ENCODE measurements at places on chromosomes 6 and 20. TPM values are rescaled to one million over a fixed set of nuclear protein-coding genes. Genes with fewer than 3 reads are reported as not detected.
A peak's percentile ranks its signal among the peaks of the same experiment; 100 is the strongest.

DNA sequence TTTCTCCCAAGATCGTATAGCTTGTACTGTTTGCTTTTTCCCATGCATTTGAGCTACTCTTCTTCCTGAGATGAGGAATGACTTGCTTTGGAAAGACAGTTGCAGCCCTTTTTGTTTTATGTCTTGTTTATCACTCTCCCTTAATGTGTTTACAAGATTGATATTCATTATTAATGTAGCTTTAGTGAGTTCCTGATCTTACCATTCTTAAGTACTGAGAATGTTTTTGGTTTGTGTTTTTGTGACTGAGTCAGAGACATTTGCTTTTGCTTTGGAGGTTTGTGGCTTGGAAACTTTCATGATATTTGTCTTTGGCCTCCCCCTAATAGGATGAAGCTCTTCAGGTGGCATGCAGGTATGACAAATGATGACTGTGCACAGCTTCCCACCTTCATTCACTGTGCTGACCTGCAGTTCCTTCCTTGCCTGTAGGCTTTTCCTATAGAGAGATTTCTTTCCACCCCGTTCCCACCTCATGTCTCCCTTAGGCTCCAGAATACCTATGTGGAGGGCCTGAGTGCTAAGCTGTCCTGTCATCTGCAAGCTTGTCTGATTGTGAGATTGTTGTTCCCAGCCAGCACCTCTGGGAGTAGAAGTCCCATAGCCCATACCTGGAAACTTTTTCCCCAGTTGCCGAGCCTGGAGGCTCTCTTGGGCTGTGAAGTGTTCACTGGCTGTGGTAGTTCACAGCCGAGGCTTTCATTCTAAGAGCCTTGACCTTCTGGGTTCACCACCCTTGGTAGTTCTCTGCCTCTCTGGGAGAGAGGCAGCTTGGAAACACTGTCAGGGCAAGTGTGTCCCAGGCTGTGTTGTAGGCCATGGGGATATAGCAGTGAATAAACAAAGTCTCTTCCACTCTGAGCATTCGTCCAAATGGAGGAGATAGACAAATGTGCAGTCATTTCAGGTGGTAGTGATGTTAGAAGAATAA is 27.1 kb downstream of the CDS2 start:
- no peaks in the 10 kb centered on the region for H3K27me3 ChIP-seq
- DNase-seq = no peak
- peaks cover 46% of the 10 kb centered on the region for H3K4me1 ChIP-seq
- H3K36me3 ChIP-seq = no peaks in the 10 kb centered on the region
- H3K27ac ChIP-seq = no peak overlapping the region
- no peak overlapping the region for H3K4me3 ChIP-seq

DNA sequence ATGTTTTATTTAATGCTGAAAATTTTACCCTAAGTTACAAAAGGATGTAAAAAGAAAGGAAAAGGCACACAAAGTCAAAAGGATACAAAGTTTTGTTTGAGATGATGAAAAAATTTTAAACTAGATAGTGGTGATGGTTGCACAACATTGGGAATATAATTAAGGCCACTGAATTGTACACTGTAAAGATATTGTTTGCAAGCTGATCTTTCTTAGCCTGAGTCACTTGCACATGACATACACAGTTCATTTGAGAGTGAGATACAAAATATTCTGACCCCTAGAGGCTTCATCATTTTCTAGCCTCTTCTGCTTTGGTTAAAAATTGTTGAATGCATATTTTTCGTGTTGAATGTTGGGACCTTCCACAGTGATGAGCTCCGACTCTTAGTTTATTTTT is 462.6 kb downstream of the HDGFL1 start:
- no peaks in the 10 kb centered on the region for H3K27me3 ChIP-seq
- no peak overlapping the region for H3K4me3 ChIP-seq
- H3K4me1 ChIP-seq = no peaks in the 10 kb centered on the region
- no peak overlapping the region for H3K27ac ChIP-seq
- no peaks in the 10 kb centered on the region for H3K36me3 ChIP-seq

- no peak for DNase-seq
- no peak overlapping the region for H3K27ac ChIP-seq
- no peak overlapping the region for H3K4me3 ChIP-seq
- no peaks in the 10 kb centered on the region for H3K4me1 ChIP-seq
Measured at GRCh38 chr6:96613291-96613999, 50.5 kb downstream of the FHL5 start.

DNA sequence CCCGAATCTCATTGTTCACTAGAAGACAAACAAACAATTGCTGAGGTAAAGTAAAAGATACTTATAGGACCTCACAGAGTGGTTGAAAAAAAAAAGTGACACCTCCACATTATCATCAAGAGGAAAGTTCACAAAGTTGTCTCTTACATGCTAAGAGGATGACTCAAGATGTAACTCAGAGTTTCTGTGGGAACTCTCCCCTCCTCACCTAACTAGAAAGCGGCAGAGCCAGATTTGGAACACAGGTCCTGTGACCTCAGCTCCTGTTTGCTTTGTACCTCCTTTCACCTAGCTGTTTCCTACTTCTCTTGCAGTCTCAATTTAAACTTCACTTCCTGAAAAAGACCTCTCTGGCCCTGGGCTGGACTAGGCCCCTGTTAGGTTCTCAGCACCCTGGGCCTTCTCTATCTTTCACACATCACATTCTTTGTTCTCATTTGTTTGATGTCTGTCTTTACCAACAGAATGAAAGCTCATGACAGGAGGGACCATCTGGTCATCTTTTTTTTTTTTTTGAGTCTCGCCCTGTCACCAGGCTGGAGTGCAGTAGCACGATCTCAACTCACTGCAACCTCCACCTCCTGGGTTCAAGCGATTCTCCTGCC is 60.8 kb downstream of the CD24 start:
- no peaks in the 10 kb centered on the region for H3K27me3 ChIP-seq
- no peak overlapping the region for H3K4me3 ChIP-seq
- peak overlapping the region; percentile 7 for H3K27ac ChIP-seq
- H3K36me3 ChIP-seq = no peaks in the 10 kb centered on the region

- no peaks in the 10 kb centered on the region for H3K27me3 ChIP-seq
- DNase-seq = no peak
- H3K27ac ChIP-seq = peak overlapping the region; percentile 42
- no peak overlapping the region for H3K4me3 ChIP-seq
- no peaks in the 10 kb centered on the region for H3K36me3 ChIP-seq
Measured at GRCh38 chr20:17912916-17913315, 55.7 kb downstream of the SNX5 start.

- H3K27me3 ChIP-seq = no peaks in the 10 kb centered on the region
- DNase-seq = no peak
- no peak overlapping the region for H3K4me3 ChIP-seq
- no peaks in the 10 kb centered on the region for H3K4me1 ChIP-seq
- H3K27ac ChIP-seq = no peak overlapping the region
Measured at GRCh38 chr20:46652699-46653098, 1.4 kb upstream of the SLC13A3 start.

GRCh38 chr20:11651138-11651537 is 266.6 kb upstream of the BTBD3 start:
- H3K36me3 ChIP-seq = no peaks in the 10 kb centered on the region
- no peaks in the 10 kb centered on the region for H3K27me3 ChIP-seq
- DNase-seq = no peak
- no peak overlapping the region for H3K4me3 ChIP-seq

- H3K27me3 ChIP-seq = no peaks in the 10 kb centered on the region
- no peaks in the 10 kb centered on the region for H3K36me3 ChIP-seq
- no peak for DNase-seq
- no peak overlapping the region for H3K27ac ChIP-seq
Measured at GRCh38 chr20:35252037-35252461, 25.6 kb downstream of the MMP24 start.

DNA sequence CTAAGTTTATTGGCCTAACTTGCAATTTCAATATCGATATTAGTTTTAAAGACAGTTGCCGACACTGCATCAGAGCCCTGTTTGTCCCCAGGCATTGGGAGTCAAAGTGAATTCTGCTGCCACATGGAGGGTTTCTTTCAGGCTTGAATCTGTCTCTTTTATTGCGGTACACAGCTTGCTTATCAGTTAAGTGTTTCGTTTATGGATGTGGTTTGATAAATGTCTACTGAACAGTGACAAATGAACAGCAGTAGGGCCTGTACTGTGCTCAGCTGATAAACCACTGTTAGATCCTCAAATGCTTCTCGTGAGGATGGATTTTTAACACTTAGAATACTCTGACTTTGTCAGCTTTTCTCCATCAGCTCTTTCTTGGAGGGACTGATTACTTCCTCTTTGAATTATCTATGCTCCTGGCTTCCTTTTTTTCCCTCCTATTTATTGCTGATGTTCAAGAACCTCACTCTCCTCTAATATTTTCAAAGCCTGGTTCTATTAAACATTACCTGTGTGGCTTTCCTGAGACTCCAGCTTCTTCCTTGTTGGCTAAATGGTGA is 240.8 kb downstream of the PLCB1 start:
- H3K27ac ChIP-seq = no peak overlapping the region
- H3K36me3 ChIP-seq = no peaks in the 10 kb centered on the region
- H3K4me1 ChIP-seq = no peaks in the 10 kb centered on the region
- no peak for DNase-seq
- no peak overlapping the region for H3K4me3 ChIP-seq
- no peaks in the 10 kb centered on the region for H3K27me3 ChIP-seq

DNA sequence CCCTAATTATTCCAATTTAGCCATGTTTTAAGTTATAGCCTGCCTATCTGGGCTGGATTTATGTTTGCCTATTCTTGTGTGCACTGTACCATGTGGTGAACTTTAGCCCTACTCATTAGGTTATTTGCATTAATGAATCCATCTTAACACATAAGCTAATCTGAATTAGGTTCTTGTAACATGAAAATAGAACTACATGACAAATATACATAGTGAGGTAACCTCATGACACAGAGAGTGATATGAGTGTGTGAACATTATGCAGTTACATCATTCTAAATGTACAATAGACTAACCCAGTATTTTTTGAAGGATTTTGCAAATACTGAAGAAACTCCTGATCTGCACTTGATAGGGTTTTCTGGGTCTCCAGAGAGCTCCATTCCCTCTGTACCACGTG is 733.7 kb upstream of the CITED2 start:
- H3K27me3 ChIP-seq = no peaks in the 10 kb centered on the region
- H3K36me3 ChIP-seq = no peaks in the 10 kb centered on the region
- no peaks in the 10 kb centered on the region for H3K4me1 ChIP-seq
- H3K27ac ChIP-seq = no peak overlapping the region
- DNase-seq = no peak

GRCh38 chr6:119934816-119935215 is 585.3 kb upstream of the MAN1A1 start:
- no peak for DNase-seq
- no peaks in the 10 kb centered on the region for H3K27me3 ChIP-seq
- no peak overlapping the region for H3K27ac ChIP-seq
- H3K36me3 ChIP-seq = no peaks in the 10 kb centered on the region

DNA sequence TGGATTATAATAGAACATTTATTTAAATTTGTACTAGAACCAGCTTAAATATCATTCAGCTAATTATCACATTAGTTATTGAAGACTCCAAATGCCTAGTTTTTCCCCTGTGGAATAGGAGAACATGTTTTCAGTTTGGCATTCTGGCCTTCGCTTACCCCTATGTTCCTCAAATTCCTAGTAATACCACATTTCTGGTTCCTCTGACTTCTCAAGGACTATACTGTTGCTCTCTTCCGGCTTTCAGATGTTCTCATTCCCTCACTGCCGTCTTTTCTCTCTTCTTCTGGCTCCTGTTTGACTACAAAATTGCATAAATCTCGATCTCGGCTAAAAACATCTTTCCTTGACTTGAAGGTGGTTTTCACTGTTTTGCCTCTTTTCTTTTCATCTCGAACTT is 71.8 kb upstream of the KHDRBS2 start:
- no peaks in the 10 kb centered on the region for H3K27me3 ChIP-seq
- H3K4me3 ChIP-seq = no peak overlapping the region
- DNase-seq = no peak
- H3K4me1 ChIP-seq = no peaks in the 10 kb centered on the region
- no peaks in the 10 kb centered on the region for H3K36me3 ChIP-seq

DNA sequence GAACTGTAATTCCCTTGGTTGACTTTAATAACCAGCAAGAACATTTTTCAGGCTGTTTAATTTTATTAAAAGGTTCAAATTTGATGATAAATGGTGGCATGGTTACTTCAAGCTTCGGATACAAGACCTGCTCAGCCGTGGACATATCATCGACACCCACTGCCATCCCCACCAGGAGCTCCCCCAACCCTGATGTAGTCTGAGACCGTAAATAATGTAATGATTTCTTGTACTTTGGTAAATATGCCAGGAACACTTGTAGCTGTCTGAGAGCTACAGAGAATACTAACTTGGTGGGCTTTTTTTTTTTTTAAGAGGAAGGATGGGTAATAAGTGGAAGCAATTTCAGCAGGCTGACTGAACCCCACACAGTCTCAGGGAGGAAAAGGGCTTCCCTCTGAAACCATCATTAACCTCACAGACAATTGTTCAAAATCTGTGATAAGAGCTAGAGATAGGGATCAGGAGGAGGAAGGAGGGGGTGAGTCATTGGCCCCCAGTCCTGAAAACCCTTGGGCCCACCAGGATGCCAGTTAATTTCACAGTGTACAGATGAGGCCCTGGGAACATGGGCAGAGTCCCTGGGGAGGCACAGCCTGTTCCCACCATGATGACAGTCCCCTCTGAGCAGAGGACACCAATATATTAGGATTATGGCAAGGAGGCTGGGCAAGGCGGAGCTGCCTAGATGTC is 56.0 kb downstream of the APCDD1L start:
- no peak overlapping the region for H3K4me3 ChIP-seq
- H3K27ac ChIP-seq = no peak overlapping the region
- DNase-seq = no peak
- H3K4me1 ChIP-seq = no peaks in the 10 kb centered on the region
- H3K36me3 ChIP-seq = no peaks in the 10 kb centered on the region
- H3K27me3 ChIP-seq = no peaks in the 10 kb centered on the region

GRCh38 chr6:66435321-66435720 is 728.3 kb upstream of the EYS start:
- no peak overlapping the region for H3K27ac ChIP-seq
- no peaks in the 10 kb centered on the region for H3K27me3 ChIP-seq
- H3K4me1 ChIP-seq = no peaks in the 10 kb centered on the region
- no peak for DNase-seq
- H3K36me3 ChIP-seq = no peaks in the 10 kb centered on the region

The CST5 gene
- total RNA-seq = not detected

The PDYN gene
- not detected for total RNA-seq

The COMMD7 gene
- total RNA-seq = 28.7 TPM

The GNMT gene
- total RNA-seq = 1.5 TPM

The NAPB gene
- 28.5 TPM for total RNA-seq

The FKBP1A gene
- total RNA-seq = 212 TPM

The PPDPF gene
- total RNA-seq = 198 TPM

The TGM3 gene
- 27.7 TPM for total RNA-seq

The ACAT2 gene
- 11.3 TPM for total RNA-seq

The SLC32A1 gene
- total RNA-seq = not detected
